ENCODE measurements at places on chromosomes 7 and 10. TPM values are rescaled to one million over a fixed set of nuclear protein-coding genes. Genes with fewer than 3 reads are reported as not detected.

Gene EGR2
- total RNA-seq, result 1.2 TPM

- peaks cover 5% of the 10 kb centered on the region for H3K27me3 ChIP-seq
- no peak overlapping the region for H3K4me3 ChIP-seq
- DNase-seq, result no peak
- H3K36me3 ChIP-seq, result no peaks in the 10 kb centered on the region
Observed at GRCh38 chr7:155104913-155105312, 34.8 kb downstream of the HTR5A start.

Gene UBE2H
- total RNA-seq, result 46.7 TPM

DNA sequence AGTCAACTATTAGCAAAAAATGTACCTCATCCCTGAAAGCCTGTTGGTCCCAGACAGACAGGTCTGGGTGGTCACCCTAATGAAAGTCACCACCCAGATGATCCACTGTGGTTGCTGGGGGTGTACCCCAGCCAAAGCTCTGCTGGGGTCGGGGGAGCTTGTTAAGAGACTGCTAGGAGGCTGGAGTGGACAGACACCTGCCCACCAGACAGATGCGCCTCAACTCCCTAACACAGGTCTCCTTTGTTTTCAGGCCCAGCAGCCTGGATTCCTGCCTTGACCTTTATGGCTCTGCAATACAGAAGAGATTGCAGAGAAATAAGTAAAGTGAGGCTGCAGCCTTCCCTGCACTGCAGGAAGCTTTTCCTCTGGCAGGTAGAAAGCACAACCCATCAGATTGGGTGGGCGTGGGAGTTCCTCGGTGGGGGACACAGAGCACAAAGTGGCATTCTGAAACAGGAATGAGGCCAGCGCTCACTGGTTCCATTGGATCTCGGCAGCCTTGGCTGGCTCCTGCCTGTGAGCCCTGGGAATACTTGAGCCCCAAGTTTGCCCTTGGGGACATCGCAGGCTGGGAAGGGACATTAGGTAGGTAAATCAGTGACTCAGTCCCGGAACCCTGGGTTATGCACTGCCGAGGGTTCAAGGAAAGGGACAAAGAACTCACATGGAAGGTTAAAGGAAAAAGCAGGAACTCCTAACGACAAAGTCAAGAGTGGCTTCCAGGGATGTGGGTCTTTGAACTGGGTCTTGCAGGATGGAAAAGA is 18.0 kb upstream of the ZNF488 start:
- H3K36me3 ChIP-seq, result no peaks in the 10 kb centered on the region
- no peak overlapping the region for H3K27ac ChIP-seq
- no peak for DNase-seq
- H3K27me3 ChIP-seq, result peaks cover 16% of the 10 kb centered on the region

GRCh38 chr7:818031-818699 is 14.1 kb upstream of the SUN1 start:
- peak overlapping the region; percentile 95 for H3K27ac ChIP-seq
- peaks cover 55% of the 10 kb centered on the region for H3K4me1 ChIP-seq
- H3K27me3 ChIP-seq, result peaks cover 3% of the 10 kb centered on the region
- no peak for DNase-seq
- peaks cover 2% of the 10 kb centered on the region for H3K36me3 ChIP-seq

Gene CYP3A7
- not detected for total RNA-seq

GRCh38 chr7:11786186-11786585 is 45.8 kb downstream of the THSD7A start:
- H3K4me1 ChIP-seq, result no peaks in the 10 kb centered on the region
- H3K36me3 ChIP-seq, result no peaks in the 10 kb centered on the region
- H3K27ac ChIP-seq, result no peak overlapping the region

DNA sequence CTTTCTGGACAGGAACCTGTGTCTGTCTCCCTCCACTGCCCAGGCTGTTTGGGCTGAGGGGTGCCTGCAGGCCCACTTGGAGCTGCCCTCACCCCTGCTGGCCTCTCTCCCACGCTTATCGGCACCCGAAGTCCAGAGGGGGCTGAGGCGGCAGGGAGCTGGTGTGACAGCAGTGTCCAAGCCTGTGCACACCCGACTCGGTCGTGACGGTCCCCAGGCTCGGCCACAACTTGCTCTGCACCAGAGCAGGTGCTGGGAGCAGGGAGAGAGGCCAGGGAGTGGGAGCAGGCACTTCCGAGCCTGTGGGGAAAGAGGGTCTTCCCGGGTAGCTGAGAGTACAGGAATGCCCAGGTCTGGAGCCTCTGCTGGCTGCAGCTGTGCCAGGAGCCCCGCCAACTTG is 23.0 kb downstream of the INPP5F start:
- peaks cover 1% of the 10 kb centered on the region for H3K36me3 ChIP-seq
- no peak for DNase-seq
- no peak overlapping the region for H3K27ac ChIP-seq
- no peaks in the 10 kb centered on the region for H3K4me1 ChIP-seq

Gene GPR158
- total RNA-seq, result not detected

Gene VGF
- not detected for total RNA-seq

GRCh38 chr7:79284211-79284610 is 169.3 kb downstream of the MAGI2 start:
- no peaks in the 10 kb centered on the region for H3K4me1 ChIP-seq
- H3K27me3 ChIP-seq, result peaks cover 11% of the 10 kb centered on the region
- H3K36me3 ChIP-seq, result no peaks in the 10 kb centered on the region
- DNase-seq, result no peak
- H3K27ac ChIP-seq, result no peak overlapping the region

GRCh38 chr7:134554417-134554966 is 5.6 kb downstream of the AKR1B15 start:
- no peaks in the 10 kb centered on the region for H3K36me3 ChIP-seq
- no peaks in the 10 kb centered on the region for H3K4me1 ChIP-seq
- peaks cover 26% of the 10 kb centered on the region for H3K27me3 ChIP-seq
- no peak for DNase-seq

DNA sequence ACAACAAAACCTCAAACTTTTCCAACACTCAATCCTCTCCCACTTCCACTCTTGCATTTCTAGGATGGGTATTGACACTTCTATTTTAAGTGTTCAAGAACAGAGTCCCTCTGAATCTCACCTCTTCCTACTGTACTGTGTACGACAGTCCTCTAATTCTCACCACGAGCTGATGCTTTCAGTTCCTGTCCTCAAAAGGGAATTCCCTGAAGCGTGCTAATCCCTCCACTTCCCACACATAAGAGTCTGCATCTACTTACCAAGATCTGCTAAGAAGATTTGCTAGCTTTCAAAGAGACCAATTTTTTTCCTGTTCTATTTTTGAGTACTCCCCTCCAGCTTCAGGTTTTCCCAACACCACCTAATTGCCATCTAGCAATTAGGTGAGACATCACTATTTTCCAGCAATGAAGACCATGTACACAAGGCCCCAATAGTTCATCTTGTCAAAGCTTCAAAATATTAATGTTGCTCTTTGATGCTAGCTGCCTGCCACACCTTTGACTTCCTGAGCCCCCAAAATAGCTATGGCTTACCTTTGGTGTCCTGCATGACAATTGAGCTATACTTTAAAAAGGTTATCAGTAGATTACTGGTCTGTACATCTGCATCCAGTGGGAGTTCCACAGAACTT is 54.4 kb downstream of the ARMH3 start:
- H3K4me1 ChIP-seq, result peaks cover 14% of the 10 kb centered on the region
- no peak for DNase-seq
- no peak overlapping the region for H3K27ac ChIP-seq
- peaks cover 23% of the 10 kb centered on the region for H3K36me3 ChIP-seq

GRCh38 chr10:15122477-15123030 is 25.4 kb downstream of the RPP38 start:
- no peak overlapping the region for H3K27ac ChIP-seq
- no peaks in the 10 kb centered on the region for H3K27me3 ChIP-seq
- H3K36me3 ChIP-seq, result peaks cover 21% of the 10 kb centered on the region
- no peak for DNase-seq
- H3K4me3 ChIP-seq, result no peak overlapping the region

Gene GRID2IP
- 2.6 TPM for total RNA-seq

DNA sequence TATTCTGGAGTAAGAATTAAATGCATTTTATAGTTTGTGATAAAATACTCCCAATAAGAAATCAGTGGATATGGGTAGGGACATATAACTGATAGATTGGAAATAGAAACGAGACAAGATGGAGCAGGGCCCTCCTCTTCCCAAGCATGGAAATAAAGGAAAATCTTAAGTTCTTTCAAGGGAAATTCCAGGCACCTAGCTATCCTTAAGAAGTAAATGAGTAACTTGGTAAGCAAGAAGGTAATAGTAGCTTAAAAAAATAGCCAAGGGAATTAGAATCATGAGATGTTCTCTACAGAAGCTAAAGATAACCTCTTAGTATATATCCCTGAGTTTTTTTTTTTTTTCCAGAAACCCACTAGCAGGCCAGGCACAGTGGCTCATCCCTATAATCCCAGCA is 105.5 kb upstream of the FAM3C start:
- H3K27me3 ChIP-seq, result peaks cover 7% of the 10 kb centered on the region
- no peak overlapping the region for H3K4me3 ChIP-seq
- no peak for DNase-seq
- H3K27ac ChIP-seq, result no peak overlapping the region
- no peaks in the 10 kb centered on the region for H3K4me1 ChIP-seq

Gene FEZF1
- total RNA-seq, result not detected

- no peak for DNase-seq
- H3K4me1 ChIP-seq, result peaks cover 32% of the 10 kb centered on the region
- peaks cover 12% of the 10 kb centered on the region for H3K36me3 ChIP-seq
- no peaks in the 10 kb centered on the region for H3K27me3 ChIP-seq
- peak overlapping the region; percentile 39 for H3K27ac ChIP-seq
- no peak overlapping the region for H3K4me3 ChIP-seq
Observed at GRCh38 chr10:29412485-29412884, 123.6 kb downstream of the LYZL1 start.

DNA sequence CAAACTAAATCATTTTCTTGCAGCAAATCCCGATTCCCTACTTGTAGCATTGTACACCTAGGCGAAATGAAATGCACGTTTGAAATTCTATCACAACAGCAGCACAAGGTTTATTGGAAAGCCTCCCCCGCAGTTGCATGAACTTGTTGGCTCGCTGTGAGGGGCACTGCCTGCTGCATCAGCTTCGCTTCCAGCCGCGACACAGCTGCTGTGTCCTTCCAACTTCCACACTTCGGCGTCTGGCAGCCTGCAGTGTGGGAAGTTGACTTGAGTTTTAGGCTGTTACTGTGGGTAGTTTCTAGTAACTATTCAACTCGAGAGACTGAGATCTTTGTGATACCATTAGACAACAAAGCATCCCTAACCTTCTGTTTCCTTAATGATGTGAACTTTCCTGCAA is 315.8 kb upstream of the TPK1 start:
- H3K27me3 ChIP-seq, result peaks cover 2% of the 10 kb centered on the region
- DNase-seq, result no peak
- H3K27ac ChIP-seq, result no peak overlapping the region
- H3K4me3 ChIP-seq, result no peak overlapping the region

DNA sequence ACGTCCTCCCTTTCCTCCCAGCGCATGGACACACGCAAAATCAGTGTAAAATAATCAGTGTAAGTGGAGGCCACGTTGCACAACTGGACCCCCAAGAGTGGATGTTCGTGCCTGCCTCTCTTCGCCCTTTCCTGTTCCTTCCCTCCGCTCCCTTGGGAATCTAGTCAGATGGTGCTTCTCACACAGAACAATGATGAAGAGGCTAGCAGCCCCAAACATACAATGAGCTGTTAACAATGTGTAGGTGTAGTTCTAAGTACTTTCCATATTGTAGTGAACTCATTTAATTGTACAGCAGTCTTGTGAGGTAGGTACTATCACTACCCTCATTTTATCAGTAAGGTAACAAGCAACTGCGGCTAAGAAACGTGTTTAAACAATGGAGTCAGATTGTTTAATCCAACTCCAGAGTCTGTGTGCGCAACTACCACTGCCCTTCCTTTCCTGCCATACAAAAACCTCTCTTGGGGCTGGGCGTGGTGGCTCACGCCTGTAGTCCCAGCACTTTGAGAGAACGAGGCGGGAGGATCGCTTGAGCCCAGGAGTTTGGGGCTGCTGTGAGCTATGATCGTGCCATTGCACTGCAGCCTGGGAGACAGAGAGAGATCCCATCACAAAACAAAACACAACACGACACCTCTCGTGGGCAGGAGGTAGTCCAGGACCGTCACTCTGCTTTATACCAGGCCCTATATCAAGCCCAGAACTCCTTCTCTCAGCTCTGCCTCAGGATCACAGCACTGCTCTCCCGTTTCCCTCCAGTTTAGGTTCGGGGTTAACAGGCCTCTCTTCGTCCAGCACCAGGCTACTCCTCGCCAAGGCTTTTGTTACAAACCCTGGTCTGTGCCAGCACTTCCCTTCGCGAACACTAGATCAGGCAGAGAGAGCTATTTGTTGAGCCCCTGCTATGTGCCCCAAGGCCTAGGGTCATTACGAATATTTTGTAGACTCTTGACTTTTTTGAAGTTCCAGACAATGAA is 1.1 kb downstream of the FKBP9 start:
- H3K27ac ChIP-seq, result no peak overlapping the region
- peak overlapping the region; percentile 56 for H3K4me3 ChIP-seq
- H3K36me3 ChIP-seq, result peaks cover 5% of the 10 kb centered on the region
- DNase-seq, result no peak

Gene GOLGA7B
- 8.1 TPM for total RNA-seq

GRCh38 chr7:92053312-92053711 is 81.0 kb downstream of the CYP51A1 start:
- no peak overlapping the region for H3K4me3 ChIP-seq
- no peak for DNase-seq
- H3K27me3 ChIP-seq, result no peaks in the 10 kb centered on the region
- H3K27ac ChIP-seq, result no peak overlapping the region
- peaks cover 5% of the 10 kb centered on the region for H3K4me1 ChIP-seq

Gene AFAP1L2
- 1.8 TPM for total RNA-seq

DNA sequence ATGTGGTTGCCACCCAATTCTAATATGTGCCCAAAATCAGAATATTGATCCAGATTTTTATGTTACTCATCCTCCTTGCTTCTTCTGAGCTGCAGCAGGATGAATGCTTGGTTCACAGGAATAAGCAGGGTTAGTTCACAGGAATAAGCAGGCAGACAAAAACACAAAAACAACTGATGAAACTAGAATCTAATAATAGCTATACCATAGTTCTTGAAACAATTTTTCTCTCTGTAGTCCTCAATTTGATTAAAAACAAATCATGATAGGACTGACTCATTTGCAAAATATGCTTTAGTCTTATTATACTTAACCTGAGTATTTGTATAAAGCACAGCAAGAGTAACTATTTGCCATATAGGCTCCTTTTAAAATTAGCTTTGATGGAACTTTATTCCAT is 24.4 kb upstream of the ARHGAP12 start:
- H3K4me3 ChIP-seq, result no peak overlapping the region
- H3K36me3 ChIP-seq, result no peaks in the 10 kb centered on the region
- no peaks in the 10 kb centered on the region for H3K27me3 ChIP-seq

Gene MINDY4
- total RNA-seq, result 0.94 TPM

DNA sequence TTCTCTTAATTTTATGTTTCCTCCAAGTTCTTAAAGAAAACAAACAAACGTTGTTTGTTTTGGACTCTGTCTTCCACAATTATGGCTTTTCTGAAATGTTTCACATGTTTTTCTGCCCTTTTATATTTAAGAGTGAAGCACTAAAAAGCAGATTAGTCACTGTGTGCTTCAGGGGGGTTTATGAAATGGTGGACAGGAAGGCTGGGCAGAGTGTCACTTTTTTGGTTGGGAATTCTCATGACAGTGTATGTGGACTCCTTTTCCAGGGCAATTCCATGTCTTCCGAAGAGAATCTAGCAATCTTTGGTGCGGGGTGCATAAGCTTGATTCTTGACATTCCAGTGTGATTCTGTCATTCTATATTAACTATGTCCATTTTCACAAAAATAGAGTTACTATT is 669.4 kb downstream of the PARD3 start:
- H3K27me3 ChIP-seq, result no peaks in the 10 kb centered on the region
- no peaks in the 10 kb centered on the region for H3K4me1 ChIP-seq
- H3K36me3 ChIP-seq, result no peaks in the 10 kb centered on the region
- H3K27ac ChIP-seq, result no peak overlapping the region
- no peak overlapping the region for H3K4me3 ChIP-seq

GRCh38 chr7:30266686-30267085 is 17.7 kb upstream of the ZNRF2 start:
- DNase-seq, result no peak
- H3K27ac ChIP-seq, result no peak overlapping the region
- H3K36me3 ChIP-seq, result no peaks in the 10 kb centered on the region
- no peaks in the 10 kb centered on the region for H3K4me1 ChIP-seq
- H3K27me3 ChIP-seq, result peaks cover 4% of the 10 kb centered on the region

Measured in naive thymus-derived CD8-positive, alpha-beta T cell (primary cell).